GM13976 (cell line): ENCODE measurements at places on chromosomes 11 and 22.

GRCh38 chr11:85889676-85890579, 34.7 kb downstream of the CCDC83 start:
- no peak for DNase-seq

DNA sequence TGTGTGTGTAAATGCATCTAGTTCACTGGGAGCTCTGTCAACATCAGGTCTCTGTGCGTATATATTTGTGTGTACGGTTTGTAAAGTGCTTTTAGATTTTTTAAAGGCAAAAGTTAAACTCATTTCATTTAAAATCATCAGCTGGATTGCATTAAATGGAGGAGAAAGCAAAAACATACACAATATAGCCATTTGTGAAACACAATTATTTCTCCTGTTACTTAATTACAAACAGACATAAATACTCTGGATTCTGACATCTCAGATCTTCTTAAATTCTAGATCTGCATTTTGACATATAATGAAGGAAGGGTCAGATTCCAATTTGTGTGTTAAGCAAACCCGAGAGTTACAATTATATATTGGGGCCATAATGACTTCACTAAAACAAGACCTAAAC, 275.4 kb upstream of the NARS2 start:
- DNase-seq = no peak

GRCh38 chr11:117832511-117832910, 8.0 kb upstream of the FXYD2 start:
- DNase-seq = no peak

GRCh38 chr11:85132851-85133585, 494.1 kb downstream of the DLG2 start:
- DNase-seq = no peak

DNA sequence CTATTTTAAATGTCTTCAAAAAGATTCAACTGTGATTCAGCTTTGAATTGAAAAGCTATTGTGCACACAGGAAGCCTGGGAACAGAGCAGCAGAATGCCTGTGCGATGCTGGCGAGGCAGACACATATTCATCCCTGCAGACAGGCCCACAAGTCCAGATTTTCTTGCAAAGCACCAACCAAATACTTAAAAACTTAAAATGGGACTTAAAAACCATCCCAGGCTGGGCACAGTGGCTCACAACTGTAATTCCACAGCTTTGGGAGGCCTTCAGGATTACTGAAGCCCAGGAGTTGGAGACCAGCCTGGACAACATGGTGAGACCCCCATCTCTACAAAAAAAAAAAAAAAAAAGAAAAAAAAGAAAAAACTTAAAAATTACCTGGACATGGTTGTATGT, 122.6 kb upstream of the SERPIND1 start:
- no peak for DNase-seq

DNA sequence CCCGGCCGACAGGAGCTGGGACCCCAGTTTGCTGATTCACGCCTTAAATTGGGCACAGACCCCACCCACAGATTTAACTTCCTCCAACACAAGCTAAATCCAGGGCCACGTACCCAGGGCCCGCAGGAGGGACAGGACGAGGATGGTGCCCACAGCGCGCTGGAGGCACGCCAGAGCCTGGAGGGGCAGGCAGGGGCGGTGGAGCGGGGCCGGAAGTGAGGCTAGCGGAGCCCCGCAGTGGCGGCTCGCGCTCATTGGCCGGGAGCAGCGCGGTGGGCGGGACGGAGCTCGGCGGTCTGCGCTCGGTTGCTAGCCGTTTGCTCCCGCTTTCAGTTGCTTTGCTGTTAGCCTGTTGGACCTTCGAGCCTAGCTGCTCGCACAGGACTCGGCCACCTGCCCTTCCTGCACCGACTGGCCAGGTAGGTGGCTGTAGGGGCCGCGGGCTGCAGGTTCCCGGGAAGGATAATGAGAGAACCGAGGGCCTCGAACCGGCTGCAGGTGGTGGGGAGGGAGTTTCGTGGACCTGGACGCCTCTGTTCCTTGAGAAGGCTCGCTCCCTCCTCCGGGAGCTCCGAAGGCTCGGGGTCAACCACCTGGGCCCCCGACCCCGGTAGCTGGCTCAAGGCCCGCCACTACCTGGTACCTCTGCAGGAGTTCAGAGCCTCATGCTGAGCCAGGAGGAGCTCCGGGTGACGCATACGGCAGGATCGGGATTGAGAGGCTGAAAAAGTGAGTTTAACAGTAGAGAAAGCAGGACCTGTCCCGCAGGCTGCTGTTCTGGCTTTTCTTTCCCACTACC, at the start of gene CCDC134:
Gene CCDC134 (plus strand): TSS at position 332 of the 799 bp plus-strand sequence. CDS start 8,212 bp downstream, outside the sequence.
- peak; percentile 98 for DNase-seq

DNA sequence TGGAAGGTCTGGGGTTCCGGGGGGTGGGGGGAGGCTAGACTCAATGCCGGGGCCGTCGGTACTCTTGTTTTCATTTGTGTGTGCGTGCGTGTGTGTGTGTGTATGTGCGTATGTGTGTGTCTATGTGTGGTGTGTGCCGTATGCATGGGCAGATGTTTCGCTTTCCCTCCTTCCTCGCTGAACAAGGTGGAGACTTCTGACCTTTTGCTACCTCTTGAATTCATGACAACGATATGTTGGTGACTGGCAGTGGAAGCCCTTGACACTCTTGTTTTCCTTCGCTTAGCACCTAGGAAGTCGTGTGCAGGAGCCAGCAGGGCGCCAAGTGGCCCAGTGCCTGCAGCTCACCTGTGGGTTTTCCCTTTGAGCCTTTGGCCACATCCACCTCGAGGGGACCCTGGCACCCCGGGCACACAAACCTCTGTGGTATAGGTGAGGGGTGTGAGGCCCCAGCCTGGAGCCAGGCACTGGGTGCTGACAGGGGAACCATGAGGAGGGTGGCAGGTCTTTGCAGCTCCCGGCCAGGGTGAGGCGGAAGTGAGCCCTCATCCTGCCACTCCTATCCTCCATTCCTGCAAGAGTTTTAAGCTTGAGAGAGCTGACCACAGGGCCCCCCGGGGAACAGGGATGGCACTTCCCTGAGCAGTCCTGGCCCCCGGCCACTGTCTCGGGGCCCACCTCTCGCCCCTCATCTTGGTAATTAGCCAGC, 19.3 kb upstream of the TMEM191C start:
- DNase-seq = no peak

- DNase-seq = no peak
Measured at GRCh38 chr11:22163394-22163797, 29.5 kb upstream of the ANO5 start.

GRCh38 chr11:9269492-9270013, 4.4 kb upstream of the DENND5A start:
- no peak for DNase-seq

GRCh38 chr22:30286813-30287647, 2.3 kb downstream of the CASTOR1 start:
- peak; percentile 89 for DNase-seq

DNA sequence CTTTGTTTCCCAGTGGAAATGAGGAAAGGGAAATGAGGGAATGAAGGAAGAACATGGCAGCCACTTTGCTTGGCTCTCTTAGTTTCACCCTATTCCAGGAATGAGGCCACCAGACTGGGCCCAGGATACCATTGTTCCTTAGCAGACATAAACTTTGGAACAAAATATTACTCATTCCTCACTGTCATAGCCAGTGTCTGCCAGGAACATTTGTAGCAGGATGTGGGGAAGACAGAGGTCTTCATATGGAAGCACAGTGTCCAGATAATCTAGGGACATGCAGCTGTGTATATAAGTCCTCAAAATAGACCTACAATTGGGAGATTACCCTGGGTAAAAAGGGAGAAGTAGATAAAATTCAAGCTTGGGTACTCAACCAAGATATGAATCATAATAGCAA, 15.2 kb upstream of the FUT4 start:
- DNase-seq = no peak

DNA sequence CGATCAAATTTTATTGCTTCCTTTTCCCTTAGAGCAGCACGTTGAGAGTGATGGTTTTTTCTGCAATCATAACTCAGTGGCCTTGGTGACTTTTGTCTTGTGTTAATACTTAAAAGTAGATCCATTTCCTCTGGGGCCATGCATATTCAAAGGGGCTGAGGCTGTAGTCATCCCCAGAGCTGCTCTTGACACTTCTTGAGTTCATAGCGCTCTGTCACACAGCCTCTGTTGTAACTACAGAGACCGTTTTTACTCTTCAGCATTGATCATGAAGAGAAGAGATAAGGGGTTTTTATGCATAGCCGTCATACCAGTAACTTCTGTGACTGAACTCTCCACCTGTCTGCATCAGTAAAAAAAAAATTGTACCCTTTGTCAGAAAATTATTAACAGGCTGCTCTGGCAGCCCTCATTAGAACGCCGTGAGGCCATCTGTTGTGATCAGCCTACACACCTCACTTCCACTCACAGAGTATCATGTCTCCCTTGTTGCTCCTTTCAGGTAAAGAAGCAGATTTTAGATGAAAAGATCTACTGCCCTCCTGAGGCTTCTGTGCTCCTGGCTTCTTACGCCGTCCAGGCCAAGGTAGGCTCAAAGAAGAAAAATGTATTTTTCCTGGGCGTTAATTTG, 38.4 kb downstream of the NF2 start:
- DNase-seq = no peak

DNA sequence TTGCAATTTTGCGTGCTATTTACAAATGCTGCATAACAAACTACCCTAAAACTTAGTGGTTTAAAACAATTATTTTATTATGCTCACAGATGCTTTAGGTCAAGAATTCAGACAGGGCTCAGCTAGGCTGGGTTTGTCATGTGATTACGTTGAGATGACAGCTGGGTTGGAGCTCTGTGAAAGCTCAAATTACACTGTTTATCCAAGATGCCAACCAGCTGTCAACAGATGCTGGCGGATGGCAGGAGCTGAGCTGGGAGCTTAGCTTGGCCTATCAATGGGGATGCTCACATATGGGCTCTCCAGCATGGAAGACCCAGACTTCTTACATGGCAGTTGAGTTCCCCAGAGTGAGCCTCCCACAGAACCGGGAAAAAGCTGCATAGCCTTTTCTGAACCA, 62.7 kb downstream of the STK33 start:
- no peak for DNase-seq

GRCh38 chr22:19843857-19844376, 10.8 kb downstream of the GNB1L start:
- peak; percentile 17 for DNase-seq

DNA sequence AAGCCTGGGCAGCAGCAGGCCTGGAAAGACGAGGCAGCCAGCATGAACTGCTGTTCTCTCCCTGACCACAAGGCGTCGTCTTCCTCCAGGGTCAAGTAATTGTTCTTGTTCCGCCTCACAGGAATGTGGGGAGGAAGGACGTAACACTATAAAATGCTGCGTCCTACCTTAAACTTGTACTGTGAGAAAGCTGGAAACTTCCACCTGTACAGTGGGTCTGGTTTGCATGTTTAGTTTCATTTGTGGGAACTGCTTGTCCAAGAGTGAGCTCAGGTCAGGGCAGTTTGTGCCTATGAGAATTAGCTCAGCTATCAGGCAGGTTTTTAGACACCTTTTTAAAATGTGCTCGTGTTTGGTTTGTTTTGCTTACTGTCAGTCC, 55.2 kb downstream of the PANX1 start:
- peak; percentile 22 for DNase-seq

DNA sequence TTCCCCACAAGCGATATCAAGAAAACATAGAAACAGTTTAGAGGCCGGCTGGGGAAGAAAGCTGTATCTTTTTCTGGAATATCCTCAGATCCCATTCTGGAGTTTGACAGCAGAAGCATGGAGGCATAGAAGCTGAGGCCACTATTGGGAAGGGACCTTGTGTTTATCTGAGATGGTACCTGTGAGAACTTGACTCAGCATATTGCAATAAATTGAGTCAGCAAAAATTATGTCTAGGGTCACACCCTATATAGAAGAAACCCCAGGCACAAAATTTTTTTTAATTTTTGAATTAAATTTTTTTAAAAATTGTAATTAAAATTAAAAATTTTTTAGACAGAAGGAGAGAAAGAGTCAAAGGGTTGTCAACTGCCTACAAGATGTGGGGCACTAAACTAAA, 178.7 kb downstream of the NTM start:
- no peak for DNase-seq
